Cardiac muscle cell (in vitro differentiated cells and primary cell): ENCODE measurements at places on chromosomes 11 and 22. TPM values are rescaled to one million over a fixed set of nuclear protein-coding genes. Genes with fewer than 3 reads are reported as not detected.

DNA sequence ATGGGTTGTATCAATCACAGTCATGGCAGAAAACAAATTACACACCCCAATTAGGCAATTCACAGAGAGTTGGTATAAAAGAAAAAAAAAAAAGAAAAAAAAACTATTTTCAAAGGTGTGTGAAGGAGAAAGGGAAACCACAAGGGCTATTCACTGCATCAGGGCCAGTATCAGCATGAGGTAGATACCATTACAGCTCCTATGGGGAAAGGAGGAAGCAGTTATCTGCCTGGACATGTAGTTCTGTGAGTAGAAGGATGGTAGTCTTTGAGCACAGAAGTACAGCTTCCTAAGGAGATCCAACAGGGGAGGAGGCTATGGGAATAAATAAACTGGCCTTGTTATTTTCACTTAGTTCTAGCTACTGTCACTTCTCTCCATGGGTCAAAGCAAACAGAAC is 746.1 kb downstream of the LUZP2 start:
- no peak for DNase-seq

DNA sequence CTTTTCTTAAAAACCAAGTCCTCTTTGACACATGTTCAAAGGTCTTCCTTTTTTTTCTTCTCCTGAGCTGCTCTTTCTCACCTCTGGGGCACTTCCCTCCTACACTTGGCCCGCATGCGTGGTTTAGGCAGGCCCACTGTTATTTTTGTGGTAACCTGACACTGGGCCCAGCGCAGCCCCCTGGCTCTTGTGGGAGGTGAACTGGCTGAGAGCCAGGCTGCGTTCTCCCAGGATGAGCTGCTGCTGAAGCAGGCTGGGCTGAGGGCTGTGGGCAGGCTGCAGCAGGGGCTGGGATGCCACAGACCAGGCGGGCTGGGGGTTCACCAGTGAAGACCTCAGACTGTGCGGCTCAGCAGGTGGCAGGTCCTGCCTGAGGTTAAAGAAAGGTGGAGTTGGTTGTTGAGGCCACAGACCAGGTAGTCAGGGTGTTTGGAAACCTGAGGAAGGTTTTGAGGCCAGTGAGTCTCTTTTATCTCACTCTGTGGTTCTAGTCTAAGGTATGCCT is 72.4 kb downstream of the TEAD1 start:
- DNase-seq = peak; percentile 93

DNA sequence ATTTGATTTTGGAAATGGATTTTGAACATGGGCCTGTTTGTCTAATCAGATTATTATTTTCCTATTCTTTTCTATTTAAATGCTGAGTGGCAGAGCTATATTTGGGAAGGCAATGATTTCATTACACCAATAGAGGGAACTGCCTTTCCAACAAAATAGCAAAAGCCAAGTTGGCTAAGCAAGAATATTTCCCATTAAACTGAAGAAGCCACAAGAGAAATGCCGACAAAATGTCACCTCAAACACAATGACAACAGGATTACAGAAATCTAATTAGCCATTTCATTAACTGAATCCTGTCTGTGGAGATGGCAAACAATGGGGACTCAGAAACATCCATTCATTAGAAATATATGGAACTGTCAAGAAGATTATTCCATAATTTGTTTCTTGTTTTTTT is 1593.1 kb upstream of the RAG2 start:
- no peak for DNase-seq

GRCh38 chr11:124945826-124946225 is 8.2 kb upstream of the CCDC15 start:
- DNase-seq = no peak

- peak; percentile 24 for DNase-seq
These were observed 76.9 kb downstream of the KCNJ1 start for GRCh38 chr11:128790196-128790595.

GRCh38 chr22:42262964-42263363 is 7.5 kb downstream of the TCF20 start:
- DNase-seq = no peak

DNA sequence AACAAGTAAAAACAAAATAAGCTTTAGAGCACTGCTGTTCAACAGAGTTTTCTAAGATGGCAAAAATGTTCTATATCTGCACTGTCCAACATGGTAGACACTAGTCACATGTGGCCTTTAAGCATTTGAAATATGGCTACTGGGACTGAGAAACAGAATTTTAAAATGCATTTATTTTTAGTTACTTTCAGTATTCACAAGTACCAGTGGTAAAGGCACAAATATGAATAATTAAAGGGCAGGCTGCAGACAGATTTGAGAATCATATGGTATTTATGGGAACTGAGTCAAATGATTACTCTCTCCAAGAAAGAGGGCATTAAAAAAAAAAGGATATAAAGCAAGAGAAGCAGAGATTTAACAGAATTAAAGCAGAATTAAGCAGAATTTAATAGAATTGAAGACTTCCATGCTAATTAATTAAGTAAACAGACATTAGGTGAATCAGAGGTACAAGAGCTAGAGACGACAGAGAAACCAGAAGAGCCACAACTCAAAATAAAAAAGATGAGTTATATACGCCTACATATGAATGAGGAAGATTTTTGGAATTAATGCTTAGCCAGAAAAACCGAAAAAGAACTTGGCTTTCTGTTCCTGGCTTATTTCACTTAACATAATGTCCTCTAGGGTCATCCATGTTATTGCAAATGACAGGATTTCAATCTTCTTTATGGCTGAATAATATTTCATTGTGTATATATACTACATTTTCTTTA is 160.4 kb downstream of the ATG16L2 start:
- no peak for DNase-seq

GRCh38 chr11:95700471-95700817 is 89.1 kb downstream of the FAM76B start:
- DNase-seq = no peak

GRCh38 chr11:11798586-11799438 is 43.0 kb upstream of the USP47 start:
- DNase-seq = peak; percentile 79

GRCh38 chr11:129075757-129076156 is 116.4 kb downstream of the ARHGAP32 start:
- DNase-seq = peak; percentile 3

DNA sequence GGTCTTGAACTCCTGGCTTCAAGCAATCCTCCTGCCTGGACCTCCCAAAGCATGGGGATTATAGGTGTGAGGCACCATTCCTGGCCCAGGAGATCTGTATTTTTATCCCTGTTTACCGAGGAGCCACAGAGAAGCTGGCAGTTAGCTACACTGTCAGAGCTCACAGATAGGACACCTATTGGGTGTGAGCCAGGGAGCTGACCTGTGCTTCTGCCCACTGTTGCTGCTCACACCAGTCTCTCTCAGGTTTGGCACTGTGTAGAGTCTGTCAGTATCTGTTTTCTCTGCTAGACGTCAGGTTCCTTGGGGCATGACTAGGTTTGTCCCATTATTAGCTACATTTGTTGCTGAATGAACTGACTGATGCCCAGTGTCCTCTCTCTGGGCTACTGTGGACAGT is 17.5 kb downstream of the PPP6R2 start:
- DNase-seq = no peak

DNA sequence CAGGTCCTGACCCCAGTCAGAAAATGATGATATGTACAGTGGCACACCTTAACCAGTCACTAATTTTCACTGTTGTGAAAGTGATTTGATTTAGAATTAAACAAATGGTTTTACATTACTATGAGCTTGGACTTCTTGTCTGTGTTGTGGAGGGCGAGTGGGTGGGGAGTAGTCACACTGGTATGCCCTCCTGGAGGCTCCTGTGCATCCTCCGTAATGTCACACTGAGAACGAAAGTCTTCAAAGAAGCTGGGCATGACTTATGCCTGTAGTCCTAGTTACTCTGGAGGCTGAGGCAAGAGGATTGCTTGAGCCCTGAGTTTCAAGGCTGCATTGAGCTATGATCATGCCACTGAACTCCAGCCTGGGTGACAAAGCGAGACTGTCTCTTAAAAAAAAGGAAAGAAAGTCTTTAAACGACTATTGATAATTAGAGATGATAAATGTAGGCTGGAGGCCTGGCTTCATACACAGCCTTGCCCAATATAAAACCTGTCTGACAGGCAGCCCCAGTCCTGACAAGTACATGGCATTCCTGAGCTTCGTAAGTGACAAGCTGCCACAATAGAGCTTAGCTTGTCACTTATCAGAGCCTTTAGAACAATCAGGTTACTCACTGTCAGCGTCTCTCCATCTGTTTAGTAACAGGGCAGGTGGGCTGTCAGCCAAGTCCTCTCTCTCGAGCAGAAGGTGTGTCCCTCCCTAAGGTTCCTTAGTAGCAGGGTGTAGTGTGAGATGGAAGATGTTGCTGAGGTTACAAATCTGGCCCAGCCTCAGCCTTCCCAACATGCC is 5.0 kb upstream of the LIMK2 start:
- DNase-seq = no peak

- DNase-seq = peak; percentile 15
These were observed 1.9 kb downstream of the CSNK2A3 start for GRCh38 chr11:11351042-11351586.

DNA sequence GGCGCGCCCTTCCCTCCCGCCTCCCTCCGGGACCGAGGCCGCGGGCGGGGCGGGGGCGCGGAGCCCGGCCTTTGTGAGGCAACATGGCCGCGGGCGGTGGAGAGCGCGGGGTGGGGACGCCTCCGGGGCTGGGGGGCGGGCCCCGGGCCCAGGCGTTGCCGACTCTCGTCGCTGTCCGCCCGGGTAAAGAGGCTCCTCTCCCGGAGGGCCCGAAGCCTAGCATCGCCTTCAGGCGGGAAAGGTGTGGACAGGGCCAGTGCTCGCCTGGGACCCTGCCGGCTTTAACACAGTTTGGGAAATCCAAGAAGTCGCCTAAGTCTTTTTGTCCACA is 369 bp downstream of the DGCR8 start:
- DNase-seq = peak; percentile 52

GRCh38 chr11:19232910-19233503 is 7.7 kb downstream of the E2F8 start:
- DNase-seq = no peak

GRCh38 chr11:78796956-78797355 is 222.3 kb upstream of the NARS2 start:
- no peak for DNase-seq

GRCh38 chr11:12802418-12803085 is 128.3 kb downstream of the TEAD1 start:
- DNase-seq = no peak

GRCh38 chr22:47158457-47158856 is 396.0 kb downstream of the TBC1D22A start:
- DNase-seq = no peak

DNA sequence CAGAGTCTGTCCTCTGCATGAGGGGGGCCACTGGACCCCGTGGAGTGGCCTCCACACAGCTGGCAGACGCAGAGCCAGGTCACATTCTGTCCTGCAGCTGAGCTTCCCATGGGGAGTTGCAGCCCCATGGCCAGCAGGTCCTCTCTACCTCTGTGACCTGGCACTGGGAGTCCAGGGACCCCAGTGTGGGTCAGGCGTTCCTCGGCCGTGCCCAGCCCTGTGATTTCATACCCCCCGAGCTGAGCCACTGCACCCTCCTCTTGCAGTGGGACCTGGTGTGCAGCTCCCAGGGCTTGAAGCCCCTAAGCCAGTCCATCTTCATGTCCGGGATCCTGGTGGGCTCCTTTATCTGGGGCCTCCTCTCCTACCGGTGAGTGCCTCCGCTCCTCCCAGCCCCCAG is 32.2 kb upstream of the SLC22A12 start:
- DNase-seq = no peak

DNA sequence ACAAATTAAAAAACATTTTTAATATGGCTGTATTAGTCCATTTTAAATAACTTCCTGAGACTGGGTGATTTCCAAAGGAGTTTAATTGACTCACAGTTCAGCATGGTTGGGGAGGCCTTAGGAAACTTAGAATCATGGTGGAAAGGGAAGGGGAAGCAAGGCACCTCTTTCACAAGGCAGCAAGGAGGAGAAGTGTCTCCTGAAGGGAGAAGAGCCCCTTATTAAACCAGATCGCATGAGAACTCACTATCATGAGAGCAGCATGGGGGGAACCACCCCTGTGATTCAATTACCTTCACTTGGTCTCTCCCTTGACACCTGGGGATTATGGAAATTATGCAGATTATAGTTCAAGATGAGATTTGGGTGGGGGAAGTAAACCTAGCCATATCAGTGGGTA is 488.6 kb downstream of the ETS1 start:
- no peak for DNase-seq

The OR4D9 gene
- not detected in 2 replicates for polyA plus RNA-seq

The P4HA3 gene
- polyA plus RNA-seq = 0.06 and 0.27 TPM in 2 replicates

The OR51A2 gene
- not detected in 2 replicates for polyA plus RNA-seq

The OLFML1 gene
- polyA plus RNA-seq = 1.1 and 2.4 TPM in 2 replicates

The CELSR1 gene
- 9.0 and 9.2 TPM in 2 replicates for polyA plus RNA-seq

The TMPRSS6 gene
- 0.11 and 0.26 TPM in 2 replicates for polyA plus RNA-seq

The MRPL16 gene
- 93.7 and 101 TPM in 2 replicates for polyA plus RNA-seq

The TTLL1 gene
- 33.0 and 42.3 TPM in 2 replicates for polyA plus RNA-seq

The MRE11 gene
- 7.0 and 7.9 TPM in 2 replicates for polyA plus RNA-seq

The CTSF gene
- polyA plus RNA-seq = 16.8 and 51.0 TPM in 2 replicates

The ZNF70 gene
- 2.3 TPM in 2 replicates for polyA plus RNA-seq
